ENCODE measurements at places on chromosomes 11 and 22. TPM values are rescaled to one million over a fixed set of nuclear protein-coding genes. Genes with fewer than 3 reads are reported as not detected.

DNA sequence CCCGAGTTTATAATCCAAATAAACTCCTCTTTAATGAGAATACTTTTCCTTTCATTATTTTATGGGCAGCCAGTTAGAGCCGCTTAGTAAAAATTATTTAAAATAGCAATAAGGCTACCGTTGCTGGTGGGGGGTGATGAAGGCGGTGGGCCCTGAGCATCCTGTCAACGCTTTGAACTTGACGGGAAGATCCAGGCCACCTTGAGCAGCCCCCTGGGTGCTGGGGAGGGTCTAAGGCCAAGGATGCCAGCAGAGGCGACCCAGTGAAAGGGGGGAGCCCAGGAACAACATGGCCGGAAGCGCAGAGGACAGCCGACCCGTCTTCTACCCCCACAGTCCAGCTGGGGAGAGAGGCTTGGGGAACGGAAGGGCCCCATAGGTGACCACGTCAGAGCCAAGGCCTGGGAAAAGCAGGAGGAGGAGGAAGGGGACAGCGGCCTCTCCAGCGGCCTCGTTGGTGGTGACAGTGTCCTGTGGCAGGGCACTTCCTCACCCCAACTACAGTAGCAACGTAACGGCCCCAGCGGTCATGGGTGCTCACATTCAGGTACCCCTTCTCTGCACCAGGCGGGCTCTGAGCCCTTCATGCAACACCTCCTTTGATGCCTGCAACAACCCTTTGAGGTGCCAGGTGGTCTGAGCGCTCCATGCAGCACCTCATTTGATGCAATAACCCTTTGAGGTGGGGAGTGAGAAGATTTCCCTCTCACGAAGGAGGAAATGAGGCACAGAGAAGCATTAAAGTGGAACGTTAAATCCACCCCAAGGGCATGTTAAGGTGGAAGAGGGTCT lies 695.3 kb downstream of the TBC1D22A start:
- DNase-seq: no peak

C22orf23 gene
- not detected for total RNA-seq

DNA sequence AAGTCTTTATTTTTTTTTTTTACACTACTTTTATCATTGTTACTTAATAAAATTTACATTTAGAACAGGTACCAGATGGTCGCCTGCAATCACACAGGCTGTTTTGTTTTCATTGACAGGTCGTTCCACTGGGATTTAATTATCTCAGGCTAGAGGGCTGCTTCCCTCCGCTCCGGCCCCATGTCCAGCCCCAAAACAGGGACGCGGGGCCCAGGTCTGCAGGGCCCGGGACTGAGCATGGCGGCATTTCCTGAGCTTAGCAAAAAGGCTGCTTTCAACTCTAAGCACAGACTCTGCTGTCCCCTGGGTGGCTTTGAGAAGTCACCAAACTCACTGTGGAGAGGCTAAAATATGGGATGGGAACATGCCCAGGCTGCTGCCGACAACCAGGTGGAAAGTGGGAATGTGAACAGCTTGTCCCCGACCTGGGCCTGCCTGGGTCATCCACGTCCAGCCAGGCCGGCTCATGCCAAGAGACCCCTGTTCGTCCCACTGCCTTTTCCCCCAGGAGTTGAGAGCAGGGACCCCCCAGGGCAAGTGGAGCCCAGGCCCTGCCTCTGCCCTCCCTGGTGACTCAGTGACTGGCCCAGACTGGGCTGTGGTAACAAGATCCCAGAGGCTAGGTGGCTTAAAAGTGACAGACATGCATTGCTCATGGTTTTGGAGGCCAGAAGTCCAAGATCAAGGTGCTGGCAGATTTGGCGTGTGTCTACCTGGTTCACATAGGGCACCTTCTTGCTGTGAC lies 150.0 kb downstream of the SHANK2 start:
- DNase-seq: no peak

DNA sequence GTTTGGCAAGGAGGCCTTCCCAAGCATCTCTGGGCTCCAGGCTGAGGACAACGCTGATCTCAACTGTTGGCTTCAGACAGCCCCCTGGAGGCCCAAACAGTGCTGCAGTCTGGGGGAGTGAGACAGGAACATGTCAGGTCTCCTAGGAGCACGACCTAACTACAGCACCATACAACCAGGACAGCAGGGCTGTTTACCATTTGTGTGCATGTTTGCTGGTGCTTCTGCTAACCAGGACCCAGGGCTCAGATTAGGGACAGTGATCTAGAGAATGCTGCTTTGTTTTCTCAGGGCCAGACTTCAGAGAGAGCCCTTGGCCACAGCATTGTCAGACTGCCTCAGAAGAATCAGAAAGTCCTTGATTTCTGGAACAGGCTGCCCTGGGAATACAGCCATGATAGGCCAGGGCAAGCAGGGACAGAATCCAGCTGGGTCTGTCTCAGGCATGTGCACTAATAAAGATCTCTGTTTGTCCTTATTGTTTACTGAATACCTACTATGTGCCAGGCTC lies 126.5 kb downstream of the VPREB1 start:
- no peak for DNase-seq

HEPACAM gene
- under 0.01 TPM for total RNA-seq

DNA sequence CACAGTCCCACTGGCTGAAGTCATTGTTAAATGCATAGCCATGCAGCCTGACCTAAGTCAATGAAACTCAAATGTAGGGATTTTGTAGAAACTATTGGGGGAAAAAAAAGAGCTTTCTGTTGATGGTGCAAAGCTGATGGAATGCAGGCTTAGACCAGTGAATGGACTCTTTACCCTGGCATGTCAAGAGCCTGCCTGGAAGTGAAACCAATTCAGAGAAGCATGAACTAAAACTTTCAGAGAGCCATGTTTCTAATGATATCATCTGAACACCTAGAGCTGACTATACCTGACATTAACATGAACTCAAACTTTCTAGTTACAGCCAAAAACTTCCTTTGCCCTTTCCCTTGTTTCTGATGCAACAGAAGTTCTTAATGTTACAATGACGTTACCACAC lies 89.0 kb downstream of the APIP start:
- no peak for DNase-seq

OR8A1 gene
- total RNA-seq: not detected

MRGPRX3 gene
- not detected for total RNA-seq

SLC22A6 gene
- not detected for total RNA-seq

DNA sequence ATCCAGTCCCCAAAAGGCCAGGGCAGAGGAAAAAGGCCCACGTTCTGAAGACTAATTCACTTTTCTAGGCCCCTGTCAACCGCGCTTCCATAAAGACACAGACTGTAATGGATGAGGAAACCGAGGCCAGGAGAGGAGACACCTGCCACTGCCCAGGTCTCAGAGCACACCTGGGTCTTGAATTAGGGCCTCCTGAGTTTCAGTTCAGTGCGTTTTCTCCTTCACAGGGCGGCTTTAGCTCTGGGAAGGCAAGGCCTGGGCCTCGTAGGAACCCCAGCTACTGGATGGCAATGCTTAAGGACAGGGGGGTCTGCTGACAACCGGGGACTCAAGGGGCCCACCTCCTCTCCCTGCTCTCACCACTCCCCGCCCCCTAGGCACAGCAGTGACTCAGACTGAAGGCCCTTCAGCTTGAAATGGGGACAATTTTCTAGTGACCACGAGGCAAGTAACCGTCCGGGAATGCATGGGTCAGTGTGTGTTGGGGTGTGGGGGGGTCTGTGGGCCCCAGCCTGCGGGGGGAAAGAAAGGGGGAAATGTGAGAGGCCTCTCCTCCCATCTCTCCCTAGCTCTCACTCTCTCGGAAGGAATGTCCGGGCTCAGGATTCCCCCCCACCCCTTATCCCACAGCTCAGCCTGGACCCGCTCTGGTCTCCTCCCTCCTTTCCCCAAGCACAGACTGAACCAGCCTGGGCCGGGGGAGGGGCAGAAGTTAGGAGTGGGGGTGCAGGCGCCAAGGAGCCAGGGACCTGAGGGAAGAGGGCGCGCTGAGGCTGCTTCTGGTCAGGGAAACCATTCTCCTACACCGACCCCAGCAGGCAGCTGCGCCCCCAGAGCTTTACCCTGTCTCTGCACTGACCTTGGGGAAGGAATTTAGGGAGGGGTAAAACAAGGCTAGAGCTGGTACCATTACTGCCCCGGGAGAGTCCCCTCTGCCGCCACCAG lies 17.2 kb downstream of the CREB3L1 start:
- DNase-seq: peak; percentile 89

KLHL35 gene
- total RNA-seq: 3.2 TPM

C1QTNF4 gene
- total RNA-seq: 0.43 TPM

ZC3H7B gene
- 80.3 TPM for total RNA-seq

DNA sequence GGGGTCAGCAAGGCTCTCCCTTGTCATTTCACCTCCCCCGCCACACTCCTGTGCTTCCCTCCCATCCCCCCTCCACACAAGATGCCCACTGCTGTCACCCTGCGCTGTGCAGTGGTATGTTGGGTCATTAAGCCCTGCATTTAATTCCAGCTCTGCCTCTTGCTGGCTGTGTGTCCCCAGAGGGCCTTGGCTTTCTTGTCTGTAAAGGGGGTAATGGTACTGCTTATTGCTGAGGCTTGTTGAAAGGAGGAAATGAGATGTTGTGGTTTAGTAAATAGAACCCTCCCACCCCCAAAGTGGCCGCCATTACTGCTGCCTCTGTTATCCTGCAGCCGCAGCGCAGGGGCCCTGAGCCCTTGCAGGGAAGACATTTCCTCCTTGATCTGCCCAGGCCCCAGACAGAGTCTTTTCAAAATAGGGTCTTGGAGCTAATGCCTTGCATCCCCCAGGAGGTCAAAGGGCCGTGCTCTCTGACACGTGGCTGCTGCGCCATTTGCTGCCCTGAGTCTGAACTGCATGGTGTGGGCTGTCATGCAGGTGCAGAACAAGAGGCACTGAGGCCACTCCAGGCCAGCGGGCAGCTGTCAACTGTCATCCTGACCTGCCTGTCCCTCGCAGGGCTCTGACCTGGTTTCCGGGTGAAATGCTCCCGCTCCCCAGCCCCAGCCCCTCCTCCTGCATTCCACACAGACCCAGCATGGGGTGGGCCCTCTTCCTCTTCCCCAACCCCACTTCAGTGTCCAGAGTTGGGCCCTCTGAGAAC lies 18.7 kb downstream of the PVALB start:
- no peak for DNase-seq

DNA sequence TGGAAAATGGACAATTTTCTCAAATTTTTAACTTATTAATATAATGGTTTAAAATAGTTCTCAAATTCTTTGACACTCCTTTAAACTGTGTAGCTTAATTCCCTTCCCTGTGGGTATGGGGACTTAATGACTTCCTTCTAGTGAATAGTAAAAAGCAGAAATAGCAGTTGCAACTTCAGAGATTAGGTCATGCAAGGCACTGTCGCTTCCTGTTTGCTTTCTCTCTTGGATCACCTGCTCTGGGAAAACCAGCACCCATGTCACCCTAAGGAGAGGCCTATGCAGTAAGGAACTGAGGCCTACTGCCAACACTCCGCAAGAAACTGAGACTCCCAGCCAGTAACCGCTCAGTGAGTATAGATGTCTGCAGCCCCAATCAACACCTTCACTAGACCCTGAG lies 5.5 kb upstream of the PANX3 start:
- no peak for DNase-seq

DNA sequence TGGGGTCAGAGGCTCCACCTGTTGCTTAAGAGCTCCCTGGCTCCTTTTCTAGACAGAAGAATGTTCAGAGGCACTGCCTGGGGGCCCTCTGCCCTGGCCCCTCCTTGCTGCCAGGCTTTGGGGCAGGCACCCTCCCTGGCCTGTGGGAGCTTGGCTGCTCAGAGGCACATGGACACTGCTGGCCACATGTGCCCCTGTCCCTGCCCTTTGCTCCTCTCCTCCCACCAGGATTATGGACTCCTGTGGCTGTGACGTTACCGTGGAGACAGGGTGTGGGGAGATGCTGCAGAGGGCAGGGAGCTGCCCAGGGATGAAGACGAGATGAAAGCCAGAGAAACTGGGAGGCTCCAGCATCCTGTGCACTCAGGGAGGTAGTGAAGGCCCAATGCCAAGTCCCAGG lies 14.7 kb downstream of the DRD2 start:
- DNase-seq: no peak

- peak; percentile 21 for DNase-seq
Measured at GRCh38 chr11:74849525-74850391, 99.1 kb downstream of the XRRA1 start.

- DNase-seq: no peak
Measured at GRCh38 chr11:79040348-79040747, 400.5 kb downstream of the TENM4 start.

- DNase-seq: no peak
Measured at GRCh38 chr11:44784436-44784760, 57.6 kb downstream of the TSPAN18 start.

- peak; percentile 91 for DNase-seq
Measured at GRCh38 chr11:128455766-128456165, 131.6 kb downstream of the ETS1 start.

DNA sequence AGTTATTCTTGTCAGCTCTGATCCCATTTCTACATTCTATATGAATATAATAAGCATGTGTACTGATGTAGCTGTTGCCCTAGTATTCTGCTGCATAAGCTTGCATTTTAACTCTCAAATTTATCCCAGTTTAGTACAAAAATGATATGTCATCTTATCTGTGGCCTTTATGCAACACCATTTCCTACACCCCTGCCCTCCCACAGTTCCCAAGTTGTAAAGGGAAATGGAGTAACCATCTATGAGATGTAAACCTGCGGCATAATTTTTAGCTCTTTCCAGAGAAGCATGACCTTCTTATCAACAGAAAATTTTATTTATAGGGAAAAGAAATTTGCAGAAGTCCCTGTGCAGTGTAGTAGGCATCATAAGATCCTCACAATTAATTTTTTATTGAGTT lies 18.9 kb upstream of the CARD18 start:
- no peak for DNase-seq

MFRP gene
- not detected for total RNA-seq

THY1 gene
- 284 TPM for total RNA-seq

GRCh38 chr11:31797190-31798056 lies 13.7 kb downstream of the PAX6 start:
- DNase-seq: no peak

DNA sequence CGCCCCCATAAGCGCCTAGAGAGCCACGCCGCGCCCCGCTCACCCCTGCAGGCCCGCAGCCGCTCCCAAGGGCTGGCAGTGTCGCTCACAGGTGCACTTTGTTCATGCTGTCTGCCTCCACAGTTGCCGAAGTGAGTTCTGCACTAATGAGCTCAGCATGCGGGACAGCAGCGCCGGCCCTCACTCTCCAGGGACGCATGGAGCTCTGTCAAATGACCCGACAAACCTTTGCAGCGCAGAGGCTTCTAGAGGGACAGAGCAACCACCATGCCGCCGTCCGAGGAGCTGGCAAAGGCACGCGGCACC lies 170.7 kb downstream of the OPCML start:
- no peak for DNase-seq

DNA sequence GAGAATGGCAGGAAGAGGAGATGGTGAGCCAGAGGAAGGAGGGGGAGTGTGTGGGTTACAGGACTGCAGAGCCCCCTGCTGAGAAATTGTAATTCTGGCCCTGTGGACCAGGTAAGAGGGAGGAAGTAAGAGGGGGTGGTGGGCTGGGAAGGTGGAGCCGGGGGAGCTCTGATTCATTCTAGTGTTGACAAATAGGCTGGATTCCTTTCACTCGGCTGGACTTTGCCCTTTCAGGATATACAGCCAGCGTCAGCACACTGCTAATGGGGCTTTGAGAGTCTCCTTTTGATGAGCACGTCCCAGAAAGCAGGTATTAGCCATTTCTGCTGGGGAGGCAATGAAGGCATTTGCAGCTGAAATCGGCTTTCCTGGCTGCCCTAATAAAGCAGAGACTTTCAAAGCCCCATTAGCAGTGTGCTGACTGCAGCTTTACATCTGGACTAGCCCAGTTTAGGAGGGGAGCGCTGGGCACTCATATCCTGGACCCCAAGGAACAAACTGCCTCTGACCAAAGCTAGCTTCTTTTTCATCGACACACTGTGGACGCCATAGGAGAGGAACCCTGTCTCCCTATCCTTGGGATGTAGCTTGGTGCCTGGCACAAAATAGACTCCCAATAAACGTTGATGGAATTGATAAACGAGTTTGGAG lies 44.8 kb upstream of the CADM1 start:
- DNase-seq: no peak

- DNase-seq: no peak
Measured at GRCh38 chr11:31445621-31446020, 63.8 kb downstream of the IMMP1L start.

Data from fibroblast of villous mesenchyme (primary cell).